ENCODE measurements at places on chromosomes 12 and 14.
A peak's percentile ranks its signal among the peaks of the same experiment; 100 is the strongest.

DNA sequence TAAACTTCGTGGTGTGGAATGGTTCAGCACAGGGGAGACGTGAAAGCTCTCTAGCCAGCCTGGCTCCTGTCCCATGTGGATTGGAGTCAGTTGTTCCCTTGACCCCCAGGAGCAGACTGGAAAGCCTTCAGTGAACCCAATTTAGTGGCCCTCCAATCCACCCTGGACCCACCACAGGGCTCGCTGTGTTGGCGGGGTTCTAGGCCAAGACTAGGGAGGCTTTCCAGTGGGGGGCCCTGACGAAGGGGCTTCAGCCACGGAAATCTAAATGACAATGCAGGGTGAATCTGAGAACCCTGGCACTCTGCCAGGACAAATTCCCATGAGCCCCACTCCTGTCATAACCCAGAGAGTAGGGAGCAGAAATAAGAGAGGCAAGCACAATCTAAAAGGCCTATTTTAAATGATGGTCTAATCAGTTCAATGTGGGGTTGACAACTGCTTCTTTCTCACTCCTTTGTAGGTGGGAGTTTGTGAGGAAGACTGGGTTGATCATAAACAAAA lies 110.8 kb downstream of the SLC35F4 start:
- no peak for DNase-seq

- no peak for DNase-seq
Measured at GRCh38 chr12:54051874-54052437, 1.7 kb upstream of the HOXC4 start.

- peak; percentile 36 for DNase-seq
Measured at GRCh38 chr14:50363714-50364111, 33.0 kb downstream of the CDKL1 start.

DNA sequence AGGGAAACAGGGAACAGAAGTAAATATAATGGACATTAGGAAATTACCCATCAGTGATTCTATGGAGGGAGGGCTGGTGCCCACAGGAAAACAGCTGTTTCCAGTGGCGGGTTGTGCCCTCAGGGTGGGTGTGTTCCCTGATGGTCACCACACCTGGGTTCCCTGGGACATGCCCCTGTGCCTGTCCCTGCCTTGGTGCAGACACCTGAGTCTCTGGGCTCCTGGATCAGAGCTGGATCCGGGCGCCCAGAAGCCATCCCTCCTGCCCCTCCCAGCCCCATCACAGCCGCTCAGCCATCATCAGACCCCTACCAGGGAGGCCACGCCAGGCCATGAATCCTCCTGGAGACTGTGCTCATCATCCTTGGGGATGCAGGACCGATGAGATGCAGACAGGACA lies 307.2 kb upstream of the SFSWAP start:
- DNase-seq: no peak

GRCh38 chr14:56808110-56808382 lies 2.2 kb downstream of the OTX2 start:
- no peak for DNase-seq

- DNase-seq: no peak
Measured at GRCh38 chr14:39430762-39431415, 1.3 kb downstream of the FBXO33 start.

DNA sequence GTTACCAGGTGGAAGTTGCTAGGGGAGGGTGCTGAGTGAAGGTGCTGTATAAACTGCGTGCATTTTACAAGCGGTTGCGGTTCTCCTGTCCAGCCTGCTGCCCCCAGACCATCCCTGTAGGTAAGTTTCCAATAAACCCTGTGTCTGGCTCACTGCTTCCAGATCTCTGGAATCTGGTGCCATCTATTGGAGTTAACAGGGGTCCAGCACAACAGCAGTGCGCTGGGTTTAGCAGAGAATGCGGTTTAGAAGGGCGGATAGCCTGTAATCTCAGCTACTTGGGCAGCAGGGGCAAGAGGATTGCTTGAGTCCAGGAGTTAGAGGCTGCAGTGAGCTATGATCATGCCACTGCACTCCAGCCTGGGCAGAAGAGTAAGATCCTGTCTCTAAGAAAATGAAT lies 4.9 kb downstream of the AACS start:
- no peak for DNase-seq

All from GM18507 (cell line).